Omental fat pad (tissue), 4 donors: ENCODE measurements at places on chromosomes 16 and 17. TPM values are rescaled to one million over a fixed set of nuclear protein-coding genes. Genes with fewer than 3 reads are reported as not detected.

PDIA2 gene
- total RNA-seq = not detected

- no peak for DNase-seq
These were observed 34.0 kb upstream of the PRKCA start for GRCh38 chr17:66268247-66268927.

CCL1 gene
- not detected for total RNA-seq

GRCh38 chr17:47257651-47258339 is 4.2 kb downstream of the ITGB3 start:
- DNase-seq = no peak

MMP25 gene
- total RNA-seq = 38.8 TPM

DNA sequence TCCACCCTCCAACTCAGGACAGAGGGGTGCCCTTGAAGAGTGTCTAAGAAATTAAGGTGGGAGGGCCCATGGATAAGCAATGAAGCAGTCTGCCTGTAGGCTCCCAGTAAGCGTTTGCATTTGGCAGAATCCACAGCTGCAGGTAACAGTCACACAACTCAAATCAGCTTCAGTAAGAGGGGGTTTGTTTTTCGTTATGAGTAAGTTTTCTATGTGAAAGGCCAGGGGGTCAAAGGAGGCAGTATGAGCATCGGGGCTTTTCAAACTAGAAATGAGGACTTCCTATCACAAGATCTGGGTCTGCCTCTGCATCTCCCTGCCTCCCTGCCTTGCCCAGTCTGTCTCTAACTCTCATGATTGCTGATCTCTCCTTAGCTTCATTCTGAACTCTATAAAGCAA is 128.1 kb upstream of the CCL2 start:
- no peak for DNase-seq
